ENCODE measurements at places on chromosomes 3 and 15. TPM values are rescaled to one million over a fixed set of nuclear protein-coding genes. Genes with fewer than 3 reads are reported as not detected.

Gene ATP8B4
- total RNA-seq, result 30.3 TPM

Gene SYNPR
- total RNA-seq, result not detected

DNA sequence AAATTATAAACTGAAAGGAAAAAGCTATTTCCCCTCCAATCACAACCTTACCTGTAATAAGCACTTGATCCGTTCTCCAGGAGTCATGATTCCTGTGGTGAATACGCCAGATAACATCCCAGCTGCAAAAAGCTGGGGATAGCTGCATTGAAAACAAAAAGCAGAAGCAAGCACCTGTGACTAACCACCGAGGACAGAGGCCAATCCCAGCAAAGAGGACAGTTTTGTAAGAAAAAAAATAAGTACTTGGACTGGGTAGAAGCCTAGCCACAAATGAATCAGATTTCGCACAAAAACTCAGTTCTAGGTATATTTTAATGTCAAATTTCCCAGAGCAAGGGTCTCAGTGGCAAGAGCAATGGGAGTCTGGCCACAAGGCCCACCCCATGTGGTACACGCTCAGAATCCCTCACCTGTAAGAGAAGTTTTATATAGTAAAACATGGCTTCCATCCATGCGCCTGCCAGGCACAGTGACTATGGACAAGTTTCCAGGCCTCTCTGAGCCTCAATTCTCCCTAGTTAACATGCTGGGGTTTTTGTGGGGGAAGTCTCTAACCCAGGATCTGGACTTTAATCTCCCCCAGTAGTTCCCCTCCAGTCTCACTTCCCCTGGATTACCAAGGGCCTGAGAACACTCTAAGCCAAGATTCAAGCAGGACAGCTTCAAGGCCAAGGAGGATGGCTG lies 19.2 kb downstream of the SLC25A20 start:
- H3K27ac ChIP-seq, result peak overlapping the region; percentile 57
- H3K36me3 ChIP-seq, result peaks cover 14% of the 10 kb centered on the region
- H3K4me1 ChIP-seq, result no peaks in the 10 kb centered on the region
- no peak overlapping the region for H3K4me3 ChIP-seq
- no peak for DNase-seq
- H3K27me3 ChIP-seq, result no peaks in the 10 kb centered on the region

Gene DUOXA2
- total RNA-seq, result not detected

Gene ST3GAL6
- 0.62 TPM for total RNA-seq

DNA sequence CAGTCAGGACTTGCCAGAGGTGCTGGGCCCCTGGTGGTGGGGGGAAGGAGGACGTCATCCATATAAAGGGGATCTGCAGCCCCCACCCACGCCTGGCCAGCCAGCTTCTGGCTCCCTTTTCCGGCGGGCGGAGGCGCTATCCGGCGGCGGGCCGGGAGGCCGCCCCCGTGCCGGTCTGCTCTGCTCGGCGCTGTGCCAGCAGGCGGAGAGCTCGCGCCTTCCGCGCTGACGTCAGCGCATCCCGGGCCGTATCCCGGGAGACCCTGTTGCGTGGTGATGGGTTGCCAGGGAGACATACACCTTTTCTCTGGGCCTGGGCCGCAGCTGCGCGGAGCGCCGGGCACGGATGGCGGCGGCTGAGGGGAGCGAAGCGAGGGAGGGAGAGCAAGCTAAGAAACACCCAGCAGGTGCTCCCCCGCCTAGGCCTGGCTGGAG lies 1.1 kb downstream of the FAM131A start:
- no peak for DNase-seq
- no peak overlapping the region for H3K27ac ChIP-seq
- H3K36me3 ChIP-seq, result peaks cover 4% of the 10 kb centered on the region
- H3K4me3 ChIP-seq, result no peak overlapping the region
- no peaks in the 10 kb centered on the region for H3K27me3 ChIP-seq
